ENCODE measurements at places on chromosomes 2 and 18.

DNA sequence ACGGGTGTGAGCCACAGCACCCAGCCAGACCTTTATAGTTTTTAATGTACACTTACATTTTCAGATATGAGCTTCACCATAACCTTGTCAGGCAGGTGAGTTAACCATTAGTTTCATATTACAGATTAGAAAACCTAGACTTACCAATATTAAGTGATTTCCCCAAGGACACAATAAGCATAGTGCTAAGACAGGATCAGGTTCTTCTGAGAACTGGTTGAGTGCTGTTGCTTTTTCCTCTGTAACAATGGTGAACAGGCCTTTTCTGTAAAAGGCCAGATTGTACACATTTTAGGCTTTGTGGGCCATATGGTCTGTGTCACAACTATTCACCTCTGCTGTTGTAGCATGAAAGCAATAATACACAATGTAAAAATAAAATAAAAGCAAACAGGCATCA lies 332.0 kb downstream of the PIK3C3 start:
- DNase-seq, result no peak

DNA sequence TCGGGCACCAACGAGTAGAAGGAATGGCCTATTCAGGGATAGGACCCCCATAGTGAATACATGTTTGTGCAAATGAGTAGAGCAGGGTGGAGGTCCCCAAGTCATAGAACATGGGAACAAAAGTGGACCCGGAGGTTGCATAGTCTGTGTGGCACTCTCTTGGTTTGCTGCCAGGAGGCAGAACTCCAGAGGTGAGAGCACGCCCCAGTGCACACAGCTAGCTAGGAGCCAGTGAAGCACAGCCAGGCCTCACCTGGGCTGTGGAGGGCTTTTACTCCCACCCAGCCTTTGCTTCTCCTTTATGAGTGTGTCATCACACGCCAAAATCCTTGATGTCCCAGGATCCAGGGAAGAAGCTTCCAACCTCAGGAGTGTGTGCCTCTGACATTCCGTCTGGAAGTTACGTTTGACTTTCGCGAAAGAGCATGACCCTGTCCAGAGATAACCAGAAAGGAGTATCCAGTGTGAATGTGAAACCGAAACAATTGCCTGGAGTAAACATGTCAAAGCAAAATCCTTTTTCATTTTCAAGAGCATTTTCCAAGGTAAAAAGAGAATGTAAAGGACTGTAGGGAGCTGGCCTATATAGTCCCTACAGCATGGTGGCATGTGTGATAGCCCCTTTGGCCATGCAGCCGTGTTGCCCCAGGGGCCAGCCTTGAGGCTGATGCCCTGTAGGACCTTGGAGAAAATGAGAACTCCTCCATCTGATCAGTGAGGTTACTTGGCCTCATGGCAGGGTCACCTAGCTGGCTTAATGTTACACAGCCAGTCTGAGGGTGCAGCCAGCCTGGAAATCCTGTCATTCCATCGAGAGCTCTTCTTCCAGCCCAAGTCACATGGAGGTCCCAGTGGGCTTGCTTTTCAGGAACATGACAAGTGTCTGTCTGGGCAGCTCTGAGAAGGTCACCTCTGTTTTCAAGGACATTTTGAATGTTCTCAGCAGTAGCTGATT lies 8.8 kb downstream of the TRIB2 start:
- no peak for DNase-seq

GRCh38 chr2:15253835-15254286 lies 307.3 kb downstream of the NBAS start:
- no peak for DNase-seq

DNA sequence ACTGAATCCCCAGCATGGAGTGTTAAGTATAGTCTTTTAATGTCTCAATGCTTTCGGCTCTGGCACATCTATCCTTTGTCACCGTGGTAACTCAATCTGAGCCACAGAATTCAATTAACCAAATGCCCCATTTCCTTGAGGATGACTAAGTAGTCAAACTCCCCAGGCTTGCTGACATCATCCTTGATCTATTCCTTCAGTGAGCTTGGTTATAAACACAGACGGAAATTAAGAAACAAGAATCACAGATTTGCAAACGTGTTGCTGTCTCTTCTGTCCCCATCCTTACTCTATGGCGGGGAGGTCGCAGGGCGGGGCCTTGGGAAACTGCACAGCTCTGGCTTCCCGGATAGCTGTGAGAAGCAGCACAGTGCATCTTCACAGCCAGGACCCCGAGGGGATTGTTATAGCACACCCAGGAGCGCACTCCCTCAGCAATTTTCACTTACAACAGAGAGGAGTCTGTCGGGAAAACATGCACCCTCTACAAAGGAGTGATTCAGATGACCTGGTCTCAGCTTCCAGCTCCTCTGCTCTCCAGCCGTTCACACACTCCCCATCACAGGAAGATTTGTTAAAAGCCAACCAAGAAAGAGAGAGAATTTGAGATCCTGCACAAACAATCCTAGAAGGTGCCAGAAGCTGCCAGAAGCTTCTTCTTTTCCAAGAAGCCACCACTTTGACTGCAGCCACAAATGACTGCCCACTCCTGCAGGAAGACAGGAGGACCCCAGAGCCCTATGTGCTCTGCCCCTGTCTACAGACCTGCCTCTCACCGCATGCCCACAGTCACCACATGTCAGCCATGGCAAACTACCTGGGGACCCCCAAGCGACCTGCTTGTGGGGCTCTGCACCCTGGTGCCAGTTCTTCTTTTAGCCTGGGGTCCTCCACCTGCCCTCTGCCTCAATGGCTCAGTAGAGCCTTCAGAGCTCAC lies 44.9 kb upstream of the YWHAQ start:
- DNase-seq, result no peak

GRCh38 chr2:238061315-238062202 lies 758 bp downstream of the SCLY start:
- DNase-seq, result peak; percentile 42

DNA sequence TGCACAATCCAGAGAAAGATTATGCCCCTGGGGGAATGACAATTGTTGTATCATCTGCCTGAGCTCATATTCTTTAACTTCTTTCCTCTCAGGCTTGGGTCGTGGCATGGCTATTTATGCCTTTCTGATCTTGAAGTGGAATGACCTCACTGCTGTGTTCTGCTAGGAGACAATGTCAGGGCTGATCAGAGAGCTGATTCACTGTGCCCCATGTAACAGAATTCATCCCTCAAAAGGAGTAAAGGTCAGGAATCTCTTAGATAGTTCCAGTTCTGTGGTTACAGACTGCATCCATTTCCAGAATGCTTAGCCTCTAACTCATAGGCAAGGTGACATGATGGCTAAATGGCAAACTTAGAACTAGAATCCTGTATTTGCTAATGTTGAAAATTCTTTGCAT lies 511.7 kb upstream of the CNTNAP5 start:
- DNase-seq, result no peak

GRCh38 chr18:65620076-65620696 lies 130.6 kb upstream of the CDH7 start:
- no peak for DNase-seq

- no peak for DNase-seq
Measured at GRCh38 chr18:59802031-59802430, 97.8 kb upstream of the PMAIP1 start.

GRCh38 chr2:105294844-105295481 lies 34.6 kb downstream of the TGFBRAP1 start:
- peak; percentile 56 for DNase-seq

DNA sequence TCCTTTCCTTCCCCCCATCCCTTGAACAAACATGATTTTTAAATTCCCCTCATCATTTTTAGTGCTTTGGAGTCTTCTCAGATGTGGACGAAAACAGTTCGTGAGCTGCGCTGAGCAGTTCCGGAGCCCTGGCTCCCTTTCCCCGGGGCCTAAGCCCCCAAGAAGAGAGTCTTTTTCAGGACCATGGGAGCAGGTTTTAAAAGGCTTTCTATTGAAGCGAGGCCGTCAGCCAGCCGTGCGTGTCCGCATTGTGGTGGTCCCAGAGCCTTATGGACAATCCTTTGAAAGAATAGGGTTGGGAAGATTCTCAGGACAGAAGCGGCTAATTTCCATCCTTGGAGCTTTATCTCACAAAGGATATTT lies 290.7 kb downstream of the SOX11 start:
- no peak for DNase-seq

GRCh38 chr18:27110319-27110718 lies 74.8 kb downstream of the CHST9 start:
- DNase-seq, result no peak

GRCh38 chr2:28956890-28957289 lies 24.2 kb upstream of the TOGARAM2 start:
- DNase-seq, result no peak

- no peak for DNase-seq
Measured at GRCh38 chr2:216838151-216838550, 21.7 kb downstream of the TNP1 start.

DNA sequence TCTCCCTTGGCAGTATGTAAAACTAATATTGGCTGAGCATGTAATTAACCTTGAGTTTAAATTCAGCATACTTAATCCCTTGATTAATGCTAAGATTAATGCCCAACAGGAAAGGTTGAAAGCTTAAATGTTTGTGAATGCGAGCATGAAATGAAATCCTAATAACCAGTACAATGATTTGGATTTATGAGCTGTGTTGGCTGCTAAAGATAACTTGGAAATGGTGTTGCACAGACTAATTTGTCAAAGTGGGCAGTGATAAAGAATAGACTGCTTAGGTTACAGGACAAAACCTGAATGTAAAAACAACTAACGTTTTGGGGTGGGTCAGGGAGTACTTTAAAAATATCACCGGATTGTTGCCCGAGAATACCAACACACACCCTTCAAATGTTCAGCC lies 70.6 kb downstream of the MGAT5 start:
- DNase-seq, result no peak

- DNase-seq, result no peak
Measured at GRCh38 chr2:124967325-124967724, 942.2 kb downstream of the CNTNAP5 start.

DNA sequence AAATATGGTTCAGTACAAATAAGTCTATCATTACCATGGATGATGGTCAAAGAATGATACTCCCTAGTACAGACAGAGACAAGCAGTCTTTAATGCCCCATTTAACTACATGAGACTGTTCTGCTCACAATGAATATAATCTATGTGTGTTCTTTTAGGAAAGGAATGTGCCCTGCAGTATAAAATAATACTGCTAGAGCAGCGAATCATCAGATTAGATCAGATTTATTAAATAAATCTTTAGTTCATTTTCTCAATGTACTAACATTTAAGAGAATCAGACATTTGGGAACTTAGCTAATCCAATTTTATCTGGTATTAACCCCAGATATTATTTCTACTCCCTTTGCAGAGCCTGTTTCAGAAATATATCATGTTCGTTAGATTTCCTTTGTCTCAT lies 272.0 kb upstream of the GCFC2 start:
- DNase-seq, result no peak

GRCh38 chr2:134141598-134142340 lies 112.1 kb upstream of the MGAT5 start:
- no peak for DNase-seq

- DNase-seq, result no peak
Measured at GRCh38 chr2:190435031-190435670, 27.0 kb downstream of the MFSD6 start.

- peak; percentile 92 for DNase-seq
Measured at GRCh38 chr18:48940854-48941611, 9.7 kb downstream of the SMAD7 start.

GRCh38 chr18:59577386-59577655 lies 119.9 kb downstream of the CCBE1 start:
- DNase-seq, result no peak

DNA sequence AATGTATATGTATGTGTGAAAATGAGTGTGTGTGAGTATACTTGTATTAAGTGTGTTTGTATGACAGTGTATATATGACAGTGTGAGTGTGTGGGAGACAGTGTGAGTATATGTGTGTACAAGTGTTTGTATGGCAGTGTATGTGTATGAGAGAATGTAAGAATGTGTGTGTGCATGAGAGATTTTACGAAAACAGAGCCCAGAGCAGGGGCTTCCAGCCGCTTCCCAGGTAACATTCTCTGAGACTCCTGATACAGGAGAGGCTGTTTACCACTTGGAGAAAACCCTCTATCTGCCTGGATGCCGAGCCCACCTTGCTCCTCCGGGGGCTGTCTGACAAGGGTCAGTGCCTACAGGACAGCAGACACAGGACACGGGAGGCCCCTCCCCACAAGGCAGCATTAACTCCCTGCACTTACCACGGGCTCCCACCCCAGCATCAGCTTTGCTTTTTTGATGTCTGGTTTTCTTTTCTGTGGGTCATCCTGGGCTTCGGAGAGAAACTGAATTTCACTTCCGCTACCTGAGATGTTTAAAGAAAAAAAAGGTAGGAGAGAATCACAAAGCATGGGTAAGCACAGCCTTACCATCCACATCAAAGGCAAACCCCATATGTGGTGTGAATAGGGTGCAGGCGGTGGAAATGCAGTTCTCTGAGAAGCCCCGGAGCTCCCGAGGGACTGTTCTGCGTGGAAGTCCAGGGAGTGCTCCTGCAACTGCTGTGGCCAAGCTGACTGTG lies 97.6 kb downstream of the UXS1 start:
- DNase-seq, result peak; percentile 63

- no peak for DNase-seq
Measured at GRCh38 chr2:16882706-16883105, 217.1 kb upstream of the CYRIA start.

DNA sequence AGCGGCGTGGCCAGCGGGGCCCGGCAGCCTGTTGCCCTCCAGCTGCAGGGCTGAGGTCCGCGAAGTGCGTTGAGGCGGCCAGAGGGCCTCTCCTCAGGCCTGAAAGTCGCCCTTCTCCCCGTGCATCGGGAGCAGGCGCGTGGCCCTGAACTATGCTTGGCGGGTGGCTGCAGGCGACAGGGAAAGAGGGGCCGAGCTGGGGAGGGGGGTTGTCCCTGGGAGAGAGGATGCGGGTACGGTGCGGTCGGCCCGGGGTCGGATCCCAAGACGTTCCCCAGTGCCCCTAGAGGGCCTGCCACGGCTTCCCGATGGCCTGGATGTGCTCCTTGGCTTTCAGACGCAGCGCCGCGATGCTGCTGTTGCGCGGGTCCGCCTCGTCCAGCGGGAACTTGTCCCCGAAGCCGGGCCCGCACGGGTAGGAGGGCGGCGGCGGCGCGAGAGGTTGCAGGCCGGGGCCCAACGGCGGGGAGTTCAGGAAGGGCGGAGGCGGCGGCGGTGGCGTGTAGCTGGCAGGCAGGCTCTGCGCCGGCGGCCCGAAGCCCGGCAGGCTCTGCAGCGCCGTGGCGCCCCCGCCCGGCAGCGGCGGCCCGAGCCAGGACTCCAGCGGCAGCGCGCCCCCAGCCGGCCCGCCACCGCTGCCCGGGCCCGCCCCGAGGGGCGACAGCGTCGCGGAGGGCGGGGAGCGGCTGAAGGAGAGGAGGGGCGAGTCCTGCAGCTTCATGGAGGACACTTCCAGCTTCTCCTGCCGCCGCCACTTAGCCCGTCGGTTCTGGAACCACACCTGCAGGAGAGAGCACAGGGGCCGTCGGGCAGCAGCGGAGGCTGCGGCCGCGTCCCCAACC lies 4.3 kb downstream of the RAX start:
- peak; percentile 61 for DNase-seq

DNA sequence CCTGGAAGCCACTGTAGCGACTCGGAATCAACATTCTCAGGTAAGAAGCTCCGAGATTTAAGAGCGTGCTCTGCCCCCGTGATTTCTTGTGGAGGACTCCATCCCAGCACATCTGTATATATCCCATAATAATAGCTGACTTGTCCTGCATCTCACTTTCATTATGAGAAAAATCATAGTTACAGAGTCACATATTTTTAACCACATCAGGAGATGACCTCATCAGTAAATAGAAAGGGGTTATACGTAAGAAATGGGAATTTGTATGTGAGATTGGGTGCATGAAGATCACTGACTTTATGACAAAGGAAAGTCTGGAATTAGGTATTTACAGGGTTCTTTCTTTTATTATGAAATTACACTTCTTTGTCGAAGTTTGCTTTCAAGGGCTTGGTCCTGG lies 16.4 kb upstream of the TMEM18 start:
- DNase-seq, result no peak
